NCI-H82 (cell line): ENCODE measurements at places on chromosomes 16 and 17.

DNA sequence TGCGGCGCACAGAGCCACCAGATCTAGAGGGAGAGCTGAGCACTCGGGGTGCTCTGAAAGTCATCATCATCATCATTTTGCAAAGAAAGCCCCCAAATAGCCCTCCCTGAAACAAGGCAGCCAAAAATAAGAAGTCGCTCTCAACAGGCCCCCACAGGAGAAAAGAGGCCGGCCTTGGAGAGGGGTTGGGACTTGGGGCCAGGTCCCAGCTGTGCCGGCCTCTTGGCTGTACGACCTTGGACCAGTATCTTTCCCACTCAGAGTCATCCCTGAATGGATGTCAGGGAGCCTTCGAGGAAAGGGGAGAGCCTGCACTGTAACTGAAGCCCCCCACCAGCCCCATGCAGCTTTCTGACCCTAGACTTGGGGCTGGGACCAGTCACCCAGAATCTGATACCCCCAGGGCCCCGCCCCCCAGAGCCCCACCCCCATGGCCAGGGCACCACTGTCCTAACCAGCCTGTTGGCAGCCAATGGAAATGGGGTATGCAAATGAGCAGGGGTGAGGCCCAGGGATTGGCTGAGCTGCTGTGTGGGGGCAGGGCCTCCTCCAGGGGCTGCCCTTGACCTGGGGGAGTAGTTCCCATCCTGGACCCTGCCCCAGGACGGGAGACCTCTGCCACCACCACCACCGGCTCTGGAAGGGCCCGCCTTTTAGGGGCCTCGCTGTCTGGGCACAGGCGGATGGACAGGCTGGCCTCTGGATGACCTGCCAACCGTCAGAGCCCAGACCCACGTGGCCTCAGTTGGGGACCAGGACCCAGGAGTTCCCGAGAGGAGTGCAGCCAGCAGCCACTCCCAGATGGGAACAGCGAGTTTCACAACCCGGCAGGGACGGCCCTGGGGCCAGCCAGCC is 15.4 kb downstream of the ZFPM1 start:
- DNase-seq = peak; percentile 77

GRCh38 chr17:2874189-2874686 is 78.0 kb downstream of the RAP1GAP2 start:
- no peak for DNase-seq

- no peak for DNase-seq
Measured at GRCh38 chr17:48632579-48633265, 6.6 kb upstream of the HOXB9 start.

GRCh38 chr16:69620573-69620972 is 54.8 kb downstream of the NFAT5 start:
- no peak for DNase-seq

DNA sequence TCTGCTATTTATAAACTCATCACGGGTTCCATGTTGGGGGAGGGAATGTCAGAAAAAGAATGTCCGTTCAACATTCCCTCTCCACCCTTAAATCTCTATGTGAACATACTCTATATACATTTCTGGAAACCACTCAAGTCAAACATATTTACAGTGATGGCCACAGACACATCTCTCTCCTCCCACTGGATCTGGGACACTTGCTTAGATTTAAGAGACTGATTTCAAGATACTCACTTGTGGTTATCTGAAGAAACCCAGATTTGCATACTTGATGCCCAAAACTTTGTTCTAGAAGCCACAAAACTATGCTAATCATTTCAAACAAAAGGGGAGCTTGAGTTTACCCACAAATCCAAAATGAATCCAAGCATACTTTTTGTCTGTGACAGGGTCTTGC is 182.9 kb upstream of the SOX9 start:
- no peak for DNase-seq

GRCh38 chr16:84889066-84889465 is 69.3 kb downstream of the CRISPLD2 start:
- no peak for DNase-seq

- DNase-seq = no peak
Measured at GRCh38 chr17:17063546-17064122, 21.4 kb downstream of the MPRIP start.

DNA sequence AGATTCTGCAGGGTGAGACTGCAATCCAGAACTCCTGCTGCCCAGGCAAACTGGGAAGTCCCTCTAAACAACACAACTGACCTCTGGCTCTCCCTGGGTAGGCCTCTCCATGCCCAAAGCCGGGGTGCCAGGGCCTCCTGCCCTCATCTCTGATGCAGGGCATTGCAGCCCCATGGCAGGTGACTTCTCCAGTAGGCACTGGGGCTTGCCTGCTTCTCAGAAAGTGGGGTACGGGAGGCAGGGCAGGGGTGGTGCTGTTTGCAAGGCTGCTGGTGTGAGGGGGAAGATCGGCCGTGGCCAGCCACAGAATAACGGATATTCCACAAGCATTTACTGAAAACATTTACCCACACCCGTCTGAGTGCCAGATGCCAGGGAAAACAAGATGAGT is 4.1 kb upstream of the GPRC5C start:
- no peak for DNase-seq

- no peak for DNase-seq
Measured at GRCh38 chr17:70655176-70655958, 486.0 kb downstream of the KCNJ2 start.

GRCh38 chr16:54816471-54816870 is 114.2 kb upstream of the IRX5 start:
- no peak for DNase-seq

GRCh38 chr17:2703606-2704005 is 8.0 kb downstream of the CLUH start:
- DNase-seq = no peak

DNA sequence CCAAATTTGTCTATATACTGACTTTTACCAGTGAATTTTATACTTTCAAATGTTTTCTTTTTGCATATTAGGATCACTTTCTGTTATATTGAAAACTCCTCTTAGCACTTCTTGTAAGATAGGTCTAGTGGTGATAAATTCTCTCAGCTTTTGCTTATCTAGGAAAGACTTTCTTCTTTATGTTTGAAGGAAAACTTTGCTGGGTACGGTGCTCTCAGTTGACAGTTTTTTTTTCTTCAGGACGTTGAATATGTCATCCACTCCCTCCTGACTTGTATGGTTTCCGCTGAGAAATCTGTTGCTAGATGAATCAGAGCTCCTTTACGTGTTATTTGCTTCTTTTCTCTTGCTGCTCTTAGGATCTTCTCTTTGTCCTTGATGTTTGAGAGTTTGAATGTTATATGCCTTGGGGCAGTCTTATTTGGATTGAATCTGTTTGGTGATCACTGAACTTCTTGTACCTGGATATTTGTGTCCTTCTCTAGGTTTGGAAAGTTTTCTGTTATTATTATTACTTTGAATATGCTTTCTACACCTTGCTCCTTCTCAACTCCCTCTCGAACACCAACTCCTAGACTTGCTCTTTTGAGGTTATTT is 44.0 kb upstream of the NACA2 start:
- no peak for DNase-seq

GRCh38 chr16:49664221-49665215 is 191.4 kb downstream of the ZNF423 start:
- DNase-seq = no peak

DNA sequence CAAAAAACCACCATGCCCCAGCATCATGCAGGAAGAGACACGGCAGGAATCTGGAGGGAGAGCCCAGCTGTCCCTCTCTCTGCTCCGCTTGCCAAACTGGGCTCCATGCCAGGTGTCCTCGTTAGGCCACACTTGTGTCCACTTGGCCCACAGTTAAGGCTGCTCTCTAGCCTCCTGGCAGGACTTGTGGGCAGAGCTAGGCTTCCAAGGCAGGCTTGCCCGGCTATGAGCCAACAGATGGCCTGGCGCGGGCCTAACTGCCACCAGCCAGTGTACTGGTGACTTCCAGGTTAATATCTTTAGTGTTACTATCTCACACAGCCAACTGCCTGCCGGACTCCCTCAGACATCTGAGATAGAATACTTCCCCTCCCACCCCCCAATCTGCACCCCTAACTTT is 10.6 kb downstream of the ATP6V0D1 start:
- no peak for DNase-seq

DNA sequence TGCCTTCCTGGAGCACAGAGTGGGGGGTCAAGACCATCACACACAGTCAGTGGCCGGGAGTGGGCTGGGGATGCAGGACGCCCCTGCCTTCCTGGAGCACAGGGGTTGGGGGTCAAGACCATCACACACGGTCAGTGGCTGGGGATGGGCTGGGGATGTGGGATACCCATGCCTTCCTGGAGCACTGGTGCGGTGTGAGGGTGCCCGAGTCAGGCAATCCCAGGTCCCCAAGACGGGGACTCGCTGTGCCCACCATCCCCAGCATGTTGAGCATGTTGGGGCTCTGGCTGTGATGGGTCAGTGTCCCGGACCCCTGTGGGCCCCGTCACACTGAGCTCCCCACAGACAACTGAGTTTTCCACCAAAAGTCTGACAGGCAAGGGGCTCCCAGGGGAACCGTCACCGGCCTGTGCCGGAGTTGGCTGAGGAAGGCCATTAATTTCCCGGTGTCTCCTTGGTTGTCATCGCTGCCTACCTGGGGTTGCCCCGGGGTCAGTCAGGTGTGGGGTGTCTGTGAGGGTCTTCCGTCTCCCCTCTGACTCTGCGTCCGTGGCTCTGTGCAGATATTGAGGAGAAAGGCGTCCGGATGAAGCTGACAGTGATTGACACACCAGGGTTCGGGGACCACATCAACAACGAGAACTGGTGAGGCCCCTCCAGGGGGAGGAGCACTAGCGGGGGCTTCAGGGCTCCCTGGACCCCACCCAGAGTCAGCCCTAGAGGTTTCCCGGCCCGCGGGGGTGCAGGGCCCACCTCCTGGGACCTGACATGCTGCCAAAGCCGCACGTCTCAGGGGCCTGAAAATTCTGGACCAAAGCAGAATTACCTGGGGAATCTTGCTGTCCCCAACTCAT is 347.1 kb downstream of the SEC14L1 start:
- no peak for DNase-seq

GRCh38 chr17:80263253-80264204 is 2.9 kb downstream of the RNF213 start:
- DNase-seq = peak; percentile 31

- DNase-seq = peak; percentile 57
Measured at GRCh38 chr17:67995570-67996263, 552 bp downstream of the C17orf58 start.

GRCh38 chr16:3182608-3183444 is 5.2 kb upstream of the OR1F1 start:
- peak; percentile 80 for DNase-seq

GRCh38 chr16:66706506-66706880 is 9.9 kb upstream of the CMTM4 start:
- no peak for DNase-seq

GRCh38 chr17:30309591-30309990 is 17.8 kb upstream of the BLMH start:
- no peak for DNase-seq

- no peak for DNase-seq
Measured at GRCh38 chr16:61042737-61043136, 993.5 kb downstream of the CDH8 start.

DNA sequence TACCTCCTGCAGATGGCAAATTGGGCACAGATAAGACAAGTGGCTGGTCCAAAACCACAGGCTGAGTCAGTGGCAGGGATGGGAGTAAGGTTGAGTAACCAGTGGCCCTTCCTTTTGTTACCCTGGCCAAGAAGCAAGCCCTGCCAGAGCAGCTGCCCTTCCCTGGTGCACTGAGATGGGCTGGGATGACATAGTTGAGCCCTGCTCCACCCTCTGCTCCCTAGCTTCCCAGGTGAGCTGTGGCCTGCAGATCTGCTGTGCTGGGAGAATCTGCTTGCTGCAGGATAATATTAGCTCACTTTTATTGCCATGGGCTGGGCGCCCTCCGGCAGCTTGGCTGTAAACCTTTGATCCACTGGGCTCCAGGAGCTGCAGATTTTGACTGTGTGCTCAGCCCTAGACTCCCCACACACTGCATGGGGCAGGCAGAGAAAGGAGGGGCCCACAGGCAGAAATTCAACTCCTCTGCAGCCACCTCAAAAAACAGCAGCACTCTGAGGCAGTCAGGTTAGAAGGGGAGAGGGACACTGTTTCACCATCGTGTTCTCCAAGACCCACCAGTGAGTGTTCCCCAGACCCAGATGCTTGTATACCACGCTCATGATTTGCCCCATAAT is 101.8 kb downstream of the CBLN1 start:
- DNase-seq = no peak

DNA sequence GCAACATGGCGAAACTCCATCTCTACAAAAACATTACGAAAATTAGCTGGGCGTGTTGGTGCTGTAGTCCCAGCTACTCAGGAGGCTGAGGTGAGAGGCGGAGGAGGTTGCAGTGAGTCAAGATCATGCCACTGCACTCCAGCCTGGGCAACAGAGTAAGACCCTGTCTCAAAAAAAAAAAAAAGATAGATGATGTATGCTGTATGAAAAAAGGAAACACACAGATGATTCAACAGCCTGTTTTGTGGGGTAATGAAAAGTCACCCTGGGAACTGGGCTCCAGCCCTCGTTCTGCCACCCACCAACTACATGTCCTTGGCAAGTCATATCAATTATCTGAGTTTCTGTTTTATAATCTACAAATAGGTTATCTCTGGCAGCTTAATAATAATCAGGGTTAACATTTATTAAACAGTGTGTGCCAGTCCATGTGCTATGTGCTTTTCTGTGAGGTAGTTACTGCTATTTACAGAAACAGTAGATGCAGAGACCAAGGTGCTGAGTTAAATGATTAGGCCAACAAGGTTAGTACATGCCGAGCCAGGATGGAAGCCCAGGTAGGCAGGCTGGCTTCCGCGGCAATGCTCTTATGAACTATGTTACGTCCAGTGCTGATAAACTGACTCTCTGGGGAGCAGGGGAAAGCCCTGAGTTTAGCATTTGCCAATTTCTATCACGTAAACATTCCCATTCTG is 1.1 kb downstream of the G6PC1 start:
- DNase-seq = no peak

DNA sequence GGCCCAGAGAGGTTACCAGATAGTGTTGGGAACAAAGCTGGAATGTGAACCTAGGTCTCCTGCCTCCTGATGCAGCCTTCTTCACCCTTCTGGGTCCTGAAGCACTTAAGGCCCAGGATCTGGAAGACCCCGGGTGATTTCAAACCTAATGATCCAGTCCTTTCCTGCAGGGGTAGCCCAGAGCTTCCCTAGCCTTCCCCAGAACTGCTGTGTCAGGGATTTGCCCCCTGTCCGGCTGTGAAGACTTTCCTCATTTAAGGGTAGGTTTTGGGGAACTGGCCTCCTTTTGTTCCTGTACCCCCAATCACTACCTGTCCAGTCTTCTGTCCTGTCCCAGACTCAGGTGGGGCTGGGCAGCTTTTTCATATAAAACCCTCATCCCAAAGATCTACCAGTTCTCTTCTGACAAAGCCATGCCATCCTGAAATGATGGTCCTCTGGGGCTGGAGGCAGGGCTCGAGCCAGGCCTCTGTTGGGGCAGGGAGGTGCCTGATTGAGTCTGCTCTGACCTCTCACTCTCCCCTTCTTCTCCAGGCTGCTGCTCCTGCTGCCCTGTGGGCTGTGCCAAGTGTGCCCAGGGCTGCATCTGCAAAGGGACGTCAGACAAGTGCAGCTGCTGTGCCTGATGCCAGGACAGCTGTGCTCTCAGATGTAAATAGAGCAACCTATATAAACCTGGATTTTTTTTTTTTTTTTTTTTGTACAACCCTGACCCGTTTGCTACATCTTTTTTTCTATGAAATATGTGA is 1.3 kb downstream of the MT1X start:
- DNase-seq = no peak
